ENCODE measurements at places on chromosomes 16 and 17. TPM values are rescaled to one million over a fixed set of nuclear protein-coding genes. Genes with fewer than 3 reads are reported as not detected.

- DNase-seq, result no peak
Measured at GRCh38 chr17:78714534-78714933, 67.5 kb downstream of the CYTH1 start.

- DNase-seq, result no peak
Measured at GRCh38 chr17:39125143-39125875, 26.1 kb downstream of the PLXDC1 start.

- DNase-seq, result no peak
Measured at GRCh38 chr17:40158438-40159013, 18.2 kb downstream of the CASC3 start.

DNA sequence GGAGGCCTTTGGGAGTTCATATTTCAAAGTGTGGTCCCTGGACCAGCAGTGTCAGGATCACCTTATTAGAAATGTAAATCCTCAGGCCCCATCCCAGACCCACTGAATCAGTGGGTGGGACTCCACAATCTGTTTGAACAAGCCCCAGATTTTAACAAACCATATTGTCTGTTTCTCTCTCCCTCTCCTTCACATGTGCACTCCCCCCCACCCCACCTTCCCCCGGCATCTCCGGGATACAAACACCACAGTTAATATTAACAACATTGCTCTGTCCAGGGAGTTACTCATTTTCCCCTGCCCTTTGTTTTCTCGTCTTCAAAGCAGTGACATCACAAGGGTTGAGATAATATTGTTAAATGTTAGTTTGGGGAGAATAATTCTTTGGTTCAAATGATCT, 127.3 kb downstream of the KATNIP start:
- DNase-seq, result no peak

DNA sequence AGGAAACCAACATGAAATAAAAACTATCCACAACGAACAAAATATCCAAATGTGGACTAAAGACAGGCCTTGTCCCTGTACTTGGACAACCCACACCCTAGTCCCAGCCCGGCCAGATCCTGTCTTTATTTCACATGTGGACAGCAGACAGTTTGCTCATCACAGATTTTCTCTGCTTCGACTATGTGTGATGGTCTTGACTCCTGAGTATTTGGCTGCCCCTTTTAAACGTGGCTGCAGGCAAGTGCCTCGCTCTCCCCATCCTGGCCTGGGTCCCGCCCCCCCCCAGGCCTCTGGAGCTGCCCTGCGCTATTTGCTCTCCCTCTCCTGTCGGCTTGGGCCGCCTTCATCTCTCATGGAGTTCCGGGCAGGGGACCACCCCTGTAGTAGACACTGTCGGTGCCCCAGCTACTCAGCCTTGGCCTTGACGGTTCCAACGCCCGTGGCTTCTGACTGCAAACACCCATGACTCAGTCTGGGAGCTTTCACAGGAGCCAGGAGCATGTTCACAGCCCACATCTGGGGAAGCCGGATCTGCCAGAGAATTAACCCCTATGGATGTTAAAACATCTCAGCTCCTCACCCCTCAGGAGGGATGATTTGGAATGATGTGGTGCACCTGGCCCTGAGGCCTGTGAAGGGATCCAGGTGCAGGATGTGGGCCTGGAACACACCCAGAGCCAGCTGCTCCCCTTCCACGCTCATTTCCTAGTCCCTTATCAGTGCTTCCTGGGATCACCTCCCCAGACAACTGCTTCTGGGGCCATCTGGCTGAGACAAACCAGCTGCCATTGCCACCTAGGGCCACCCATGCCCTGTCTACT, 229.7 kb upstream of the RPL38 start:
- DNase-seq, result no peak

DNA sequence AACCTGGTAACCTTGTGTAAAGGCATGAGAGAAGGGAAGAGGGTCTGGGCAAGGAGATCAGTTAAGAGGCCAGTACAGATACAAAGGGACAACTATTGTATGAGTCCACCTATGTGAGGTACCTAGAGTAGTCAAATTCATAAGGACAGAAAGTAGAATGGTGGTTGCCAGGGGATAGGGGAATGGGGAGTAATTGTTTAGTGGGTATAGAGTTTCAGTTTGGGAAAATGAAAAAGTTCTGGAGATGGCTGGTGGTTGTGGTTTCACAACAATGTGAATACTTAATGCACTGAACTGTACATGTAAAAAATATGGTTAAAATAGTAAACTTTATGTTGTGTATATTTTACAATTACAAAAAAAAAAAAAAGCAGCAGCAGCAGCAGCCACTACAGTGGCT, 49.4 kb downstream of the SNTB2 start:
- no peak for DNase-seq

Gene RGS11
- 6.6 TPM for total RNA-seq

Gene CCL2
- not detected for total RNA-seq

Gene CACNG5
- total RNA-seq, result not detected

All from NCI-H460 (cell line).